ENCODE measurements at places on chromosomes 12 and 14.
A peak's percentile ranks its signal among the peaks of the same experiment; 100 is the strongest.

DNA sequence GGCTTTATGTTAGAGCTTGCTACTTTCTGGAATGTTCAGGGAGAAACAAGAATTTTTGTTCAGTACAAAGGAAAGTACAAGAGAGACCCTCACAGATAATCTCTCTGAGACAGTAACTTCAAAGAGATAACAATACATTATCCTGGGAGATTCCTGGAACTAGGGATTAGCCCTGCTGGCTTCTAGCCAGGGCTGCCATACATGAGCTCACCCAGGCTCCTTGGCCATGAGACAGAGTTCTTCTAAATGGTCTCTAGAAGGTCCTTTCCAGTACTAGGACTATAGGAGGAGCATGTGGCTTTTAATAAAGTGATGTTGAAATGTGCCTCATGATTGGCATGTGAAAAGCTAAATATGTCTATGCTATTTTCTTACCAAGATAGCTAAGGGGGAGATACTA, 342.5 kb downstream of the EMP1 start:
- DNase-seq = no peak

GRCh38 chr12:65500091-65500900, 221.8 kb downstream of the MSRB3 start:
- no peak for DNase-seq

DNA sequence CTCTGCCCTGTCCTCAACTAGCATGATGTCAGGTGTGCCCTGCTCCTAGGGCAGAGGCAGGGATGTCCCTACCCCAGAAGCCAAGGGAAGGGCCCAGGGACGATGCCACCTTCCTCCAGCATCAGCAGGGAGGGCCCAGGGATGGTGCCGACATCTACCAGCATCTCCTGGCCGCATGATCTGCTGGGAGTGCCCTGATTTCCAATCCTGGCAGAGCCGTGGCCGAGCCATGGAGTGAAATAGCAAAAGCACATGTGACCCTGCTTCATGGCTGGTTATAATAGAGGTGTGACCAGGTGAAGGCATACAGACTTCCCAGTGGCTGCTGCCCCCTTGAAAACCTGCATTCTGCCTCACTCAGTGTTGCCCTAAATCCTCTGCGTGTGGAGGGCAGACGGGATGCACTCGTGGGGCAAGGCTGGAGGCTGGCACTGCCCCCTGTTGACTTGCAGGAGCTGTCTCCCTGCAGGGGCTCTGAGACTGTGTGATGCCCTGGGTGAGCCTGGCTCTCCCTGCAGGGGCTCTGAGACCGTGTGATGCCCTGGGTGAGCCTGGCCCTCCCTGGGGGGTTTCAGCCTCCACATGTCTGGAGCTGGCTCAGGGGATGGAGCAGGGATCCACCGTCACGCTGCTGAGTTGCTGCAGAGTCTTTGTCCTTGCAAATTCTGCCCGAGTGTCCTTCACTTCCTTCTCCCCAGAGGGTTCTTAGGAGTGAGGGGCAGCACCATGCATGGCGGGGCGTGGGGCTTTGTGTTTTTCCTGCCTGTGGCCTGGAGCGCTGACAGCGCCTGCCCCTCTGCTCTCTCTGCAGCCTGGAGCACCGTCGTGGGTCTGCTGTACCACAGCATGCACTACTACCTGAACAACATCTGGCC, 51.7 kb downstream of the ADGRD1 start:
- DNase-seq = no peak

- peak; percentile 5 for DNase-seq
These were observed 15.1 kb downstream of the DDX51 start for GRCh38 chr12:132129007-132129406.

DNA sequence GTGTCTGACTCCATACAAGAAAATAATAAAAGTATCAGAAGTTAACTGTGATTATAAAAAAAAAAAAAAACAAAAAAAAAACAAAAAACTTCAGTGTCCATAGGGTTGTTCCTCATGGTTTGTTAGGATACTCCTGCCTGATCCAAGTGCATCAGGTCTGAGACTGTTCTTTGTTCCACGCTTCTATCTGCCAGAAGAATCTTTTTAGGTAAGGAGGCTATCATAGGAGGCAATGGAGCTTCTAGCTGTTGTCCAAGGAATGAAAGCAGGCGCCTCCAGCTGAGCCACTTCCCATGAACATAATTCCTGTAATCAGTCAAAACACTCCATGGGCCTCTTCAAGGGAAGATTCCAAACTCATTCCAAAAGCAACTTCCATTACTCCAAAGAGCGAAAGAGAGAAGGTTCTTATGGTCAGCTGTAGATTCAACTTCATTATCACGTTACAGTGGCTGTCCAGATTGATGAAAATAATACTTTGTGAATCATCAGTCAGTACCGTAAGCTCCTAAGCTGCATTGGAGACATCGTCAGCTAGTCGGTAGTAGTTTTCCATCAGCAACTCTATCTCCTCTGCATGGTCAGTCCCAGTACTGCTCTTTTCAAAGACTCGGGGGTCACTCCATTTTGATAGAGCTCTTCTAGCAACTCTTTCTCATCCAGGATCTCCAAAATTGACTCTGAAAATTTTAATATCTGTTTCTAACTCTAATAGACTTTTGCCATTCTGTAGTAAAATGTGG, 9.7 kb downstream of the TBC1D15 start:
- DNase-seq = no peak

GRCh38 chr12:110930348-110931314, 10.3 kb upstream of the MYL2 start:
- DNase-seq = no peak

DNA sequence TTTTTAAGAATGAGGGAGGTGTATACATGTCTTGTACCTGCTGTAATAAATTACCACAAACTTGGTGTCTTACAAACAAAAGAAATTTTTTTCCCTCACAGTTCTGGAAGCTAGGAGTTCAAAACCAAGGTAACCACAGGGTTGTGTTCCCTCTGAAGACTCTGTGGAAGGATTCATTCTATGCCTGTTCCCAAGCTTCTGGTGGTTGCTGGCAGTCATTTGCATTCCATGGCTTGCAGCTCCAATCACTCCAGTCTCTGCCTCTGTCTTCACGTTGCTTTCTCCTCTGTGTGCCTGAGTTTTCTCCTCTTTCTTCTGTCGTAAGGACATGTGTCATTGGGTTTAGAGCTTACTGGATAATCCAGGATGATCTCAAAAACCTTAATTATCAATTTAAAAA, 15.4 kb upstream of the ZNF641 start:
- DNase-seq = no peak

DNA sequence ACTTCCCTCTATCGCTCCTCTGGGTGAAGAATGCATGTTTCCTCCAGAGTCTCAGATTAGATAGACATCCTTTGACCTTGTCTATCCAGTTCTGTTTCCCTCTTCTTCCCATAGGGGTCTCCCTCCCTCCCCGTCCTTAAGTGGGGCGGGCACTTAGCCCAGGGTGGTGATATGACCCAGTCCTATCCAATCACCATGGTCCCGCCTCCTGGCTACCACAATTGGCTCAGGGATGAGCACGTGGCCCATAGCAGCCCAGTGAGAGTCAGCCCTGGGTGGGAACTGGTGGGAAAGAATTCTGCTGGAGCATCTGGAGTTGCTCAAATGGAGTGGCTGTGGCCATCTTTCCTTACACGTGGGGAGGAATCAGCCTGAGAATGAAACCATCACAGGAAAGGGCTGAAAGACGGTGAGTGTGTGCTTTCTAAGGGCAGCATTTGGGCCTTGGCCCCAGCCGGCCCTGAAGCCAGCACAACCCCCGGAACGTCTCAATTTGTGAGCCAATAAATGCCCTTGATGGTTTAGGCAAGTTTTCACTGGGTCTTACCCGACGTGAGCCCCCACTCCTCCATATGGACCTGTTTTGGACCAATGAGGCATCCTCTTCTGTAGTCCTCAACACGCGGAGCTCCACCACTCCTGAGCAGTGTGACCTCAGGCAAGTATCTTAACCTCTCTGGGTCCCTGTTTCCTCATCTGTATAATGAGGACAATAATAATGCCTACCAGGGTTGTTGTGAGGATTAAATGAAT, 14.4 kb upstream of the MLXIP start:
- DNase-seq = peak; percentile 85

GRCh38 chr12:31896514-31897039, 62.6 kb upstream of the RESF1 start:
- DNase-seq = no peak

DNA sequence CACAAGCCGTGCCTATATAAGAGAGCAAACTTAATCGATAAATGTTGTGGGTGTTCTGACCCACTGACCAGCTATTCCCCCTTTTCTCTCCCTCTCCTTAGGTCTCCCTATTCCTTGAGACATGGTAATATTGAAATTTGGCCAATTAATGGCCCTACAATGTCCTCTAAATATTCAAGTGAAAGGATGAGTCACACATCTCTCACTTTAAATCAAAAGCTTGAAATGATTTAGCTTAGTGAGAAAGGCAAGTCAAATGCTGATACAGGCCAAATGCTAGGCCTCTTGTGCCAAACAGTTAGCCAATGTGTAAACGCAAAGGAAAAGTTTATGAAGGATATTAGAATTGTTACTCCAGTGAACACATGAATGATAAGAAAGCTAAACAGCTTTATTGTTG, 102.2 kb upstream of the CPNE8 start:
- no peak for DNase-seq

- no peak for DNase-seq
These were observed 101.2 kb downstream of the TMEM30B start for GRCh38 chr14:61179796-61180398.

DNA sequence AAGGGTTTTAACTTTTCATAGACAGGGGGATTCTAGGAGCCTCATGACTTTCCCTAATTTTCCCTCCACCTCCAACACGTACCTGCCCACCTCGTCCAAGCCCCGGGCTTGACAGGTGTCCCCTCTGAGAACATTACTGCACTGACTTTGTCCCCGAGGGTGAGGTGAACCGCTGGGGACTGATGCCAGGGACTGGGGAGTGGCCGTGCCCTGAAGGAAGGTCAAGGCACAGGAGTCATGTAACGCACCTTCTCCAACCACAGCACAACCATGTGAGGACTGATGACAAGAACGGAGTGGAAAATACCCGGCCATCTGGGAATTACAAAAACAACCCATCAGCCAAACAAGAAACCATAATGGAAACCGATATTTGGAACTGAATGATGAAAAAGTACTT, 214.7 kb upstream of the C14orf180 start:
- DNase-seq = no peak

DNA sequence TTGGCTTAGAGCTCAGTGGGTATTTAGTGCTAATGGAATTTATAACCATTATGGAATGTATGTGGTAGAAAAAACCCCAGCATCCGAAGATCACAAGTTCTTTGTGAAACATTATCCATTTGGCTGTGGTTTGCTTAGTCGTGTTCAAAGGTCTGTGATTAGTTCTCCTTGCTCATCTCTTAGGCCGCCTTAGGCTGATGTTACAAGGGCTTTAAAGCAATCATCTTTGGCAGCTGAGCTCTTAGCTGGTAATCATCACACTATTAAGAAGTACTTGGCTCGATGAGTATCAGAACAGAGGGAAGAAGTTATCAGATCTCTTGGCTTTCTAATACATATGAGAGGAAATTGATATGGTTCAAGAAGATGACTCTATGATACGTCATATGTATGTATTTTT, 124.1 kb upstream of the E2F7 start:
- DNase-seq = no peak

DNA sequence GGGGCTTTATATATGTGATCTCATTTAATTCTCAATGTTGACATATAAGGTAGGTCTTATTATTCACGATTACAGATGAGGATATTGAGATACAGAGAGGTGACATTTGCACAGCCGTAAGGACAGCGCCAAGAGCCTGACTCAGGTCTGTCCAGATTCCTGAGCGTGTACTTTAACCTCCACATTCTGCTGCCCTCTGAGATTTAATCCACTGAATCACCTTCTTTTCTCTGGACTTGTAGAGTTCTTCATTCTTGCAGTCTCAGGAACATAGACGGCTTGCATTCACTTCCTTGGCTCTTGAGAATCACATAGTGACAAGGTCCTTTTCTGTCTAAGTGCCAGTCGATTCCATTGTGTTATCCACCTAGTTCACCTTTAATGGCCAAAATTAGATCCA, 141.0 kb upstream of the ARHGAP5 start:
- no peak for DNase-seq

DNA sequence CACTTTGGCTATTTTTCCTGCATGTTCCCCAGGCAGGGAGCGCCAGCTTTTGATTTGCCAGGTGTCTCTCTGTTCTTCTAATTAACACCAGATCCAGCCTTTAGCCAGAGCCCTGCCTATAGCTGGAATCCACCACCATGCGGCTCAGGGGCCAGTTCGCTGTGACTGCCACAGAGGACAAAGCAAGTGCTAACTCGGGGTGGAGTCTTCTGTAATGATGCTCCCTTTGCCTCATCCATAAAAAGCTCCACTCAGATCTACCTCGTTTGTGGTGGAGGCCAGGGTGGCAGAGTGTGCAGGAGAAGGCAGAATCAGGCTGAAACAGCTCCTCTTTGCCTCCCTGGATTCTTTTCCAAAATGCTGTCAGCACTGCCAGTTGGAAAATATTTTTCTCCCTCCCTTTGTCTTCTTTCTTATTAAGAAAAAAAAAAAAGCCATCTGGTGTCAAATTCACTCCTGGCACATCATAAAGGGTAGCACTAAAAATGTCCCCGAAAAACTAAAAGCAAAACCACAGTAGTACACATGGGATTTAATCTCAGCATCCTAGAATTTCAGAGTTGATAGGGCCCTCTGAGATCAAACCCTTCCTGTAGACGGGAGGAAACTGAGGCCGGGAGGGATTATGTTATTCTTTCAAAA, 18.0 kb upstream of the CTDSP2 start:
- no peak for DNase-seq

GRCh38 chr12:49907352-49907751, 3.7 kb upstream of the FAIM2 start:
- DNase-seq = no peak

GRCh38 chr14:31006703-31007102, 18.7 kb upstream of the AP4S1 start:
- no peak for DNase-seq

- DNase-seq = no peak
These were observed 20.5 kb downstream of the RNF10 start for GRCh38 chr12:120554678-120555077.

- no peak for DNase-seq
These were observed 294.3 kb upstream of the RTL1 start for GRCh38 chr14:101197595-101198397.

DNA sequence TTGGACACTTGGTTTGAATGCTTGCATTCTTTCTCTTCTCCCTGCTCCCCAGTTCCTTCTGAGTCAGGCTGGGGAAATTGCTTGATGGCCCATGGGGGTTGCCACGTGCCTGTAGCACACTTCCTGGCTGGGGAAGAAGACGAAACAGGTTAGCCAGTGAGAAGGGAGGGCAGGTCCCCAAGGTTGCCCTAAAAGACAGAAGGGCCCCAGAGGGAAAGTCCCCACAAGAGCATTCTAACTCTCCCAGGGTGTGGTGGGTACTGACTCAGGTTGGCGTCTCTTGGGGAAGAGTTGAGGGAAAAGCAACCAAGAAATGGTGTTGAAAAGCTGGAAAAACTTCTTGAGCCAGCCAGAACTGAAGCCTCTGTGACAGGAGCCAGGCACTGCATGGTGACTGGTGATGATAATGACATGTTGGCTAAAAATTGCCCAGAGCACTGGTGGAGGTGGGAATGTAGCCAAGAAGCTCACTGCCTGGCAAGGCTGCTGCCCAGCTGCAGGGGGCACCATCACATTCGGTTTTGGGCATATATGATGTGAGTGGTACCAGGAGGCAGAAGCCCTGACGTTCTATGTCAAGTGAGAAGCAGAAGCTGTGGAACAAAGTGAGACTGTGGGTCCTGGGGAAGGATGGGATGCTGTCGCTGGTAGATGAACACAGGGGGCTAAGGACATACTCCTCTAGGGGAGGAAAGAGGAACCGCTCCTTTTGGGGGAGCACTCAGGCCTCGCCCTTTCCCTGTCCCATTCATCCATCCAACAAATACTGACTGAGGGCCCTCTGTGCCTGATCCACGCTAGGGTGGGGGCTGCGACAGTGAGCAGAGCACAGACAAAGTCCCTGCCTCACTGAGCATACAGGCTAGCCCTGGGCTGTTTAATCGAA, 8.1 kb upstream of the RABGGTA start:
- no peak for DNase-seq

Data from tibial artery (tissue), 4 donors.